Astrocyte of the cerebellum (primary cell): ENCODE measurements at places on chromosomes 6 and 20.

DNA sequence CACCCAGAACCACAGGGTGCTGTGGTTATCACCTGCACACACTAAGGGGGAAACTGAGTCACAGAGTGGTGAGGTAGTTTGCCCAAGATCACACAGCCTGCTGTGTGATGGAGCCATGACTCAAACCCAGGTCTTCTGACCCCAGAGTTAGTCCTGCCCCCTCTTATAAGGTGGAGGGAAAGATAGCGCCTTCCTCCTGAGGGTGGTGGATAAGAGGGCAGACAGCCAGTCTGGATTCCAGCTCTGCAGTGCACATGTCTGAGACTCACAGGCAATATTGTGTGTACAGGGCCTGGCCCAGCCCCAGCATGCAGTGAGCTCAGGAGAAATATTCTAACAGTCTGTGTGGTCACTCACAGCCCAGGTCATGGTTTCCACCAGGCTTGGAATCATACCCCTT is 393.7 kb downstream of the CDH4 start:
- DNase-seq = no peak

DNA sequence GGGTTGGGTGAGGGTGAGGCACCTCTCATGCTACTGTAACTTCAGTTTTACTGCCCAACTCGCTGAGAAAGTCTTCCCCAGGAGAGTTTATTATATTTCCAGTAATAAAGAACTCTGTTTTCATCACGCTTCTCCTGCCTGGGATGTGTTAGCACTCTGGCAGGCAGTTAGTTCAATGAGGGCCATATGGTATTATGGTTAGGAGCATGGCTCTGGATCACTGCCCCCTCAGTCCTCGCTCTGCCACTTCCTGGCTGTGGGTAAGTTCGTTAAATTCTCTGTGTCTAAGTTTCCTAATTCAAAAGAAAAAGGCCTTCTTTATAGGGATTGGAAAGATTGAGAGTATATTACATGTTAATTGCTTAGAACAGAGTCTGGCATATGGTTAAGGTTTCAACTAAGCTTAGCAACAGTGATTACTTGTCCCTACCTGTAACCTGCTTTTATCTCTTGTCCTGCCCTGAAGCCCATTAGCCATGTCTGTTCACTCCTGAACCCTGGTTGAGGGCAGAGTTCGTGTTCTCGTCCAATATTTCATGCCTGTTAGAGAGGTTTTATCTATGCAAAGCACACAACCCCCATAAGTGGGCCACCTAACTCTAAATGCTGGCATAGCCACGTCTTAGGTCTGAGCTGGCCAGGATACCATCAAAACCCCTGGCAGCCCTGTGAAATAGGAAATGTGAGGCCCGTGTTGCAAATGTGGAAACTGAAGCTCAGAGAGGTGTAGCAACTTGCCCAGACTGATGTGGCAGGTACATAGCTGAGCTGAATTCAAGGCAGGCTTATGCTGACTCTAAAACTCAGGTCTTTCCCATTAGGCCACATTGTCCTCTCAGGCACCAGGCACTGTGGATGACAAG is 342.5 kb upstream of the JARID2 start:
- DNase-seq = no peak

DNA sequence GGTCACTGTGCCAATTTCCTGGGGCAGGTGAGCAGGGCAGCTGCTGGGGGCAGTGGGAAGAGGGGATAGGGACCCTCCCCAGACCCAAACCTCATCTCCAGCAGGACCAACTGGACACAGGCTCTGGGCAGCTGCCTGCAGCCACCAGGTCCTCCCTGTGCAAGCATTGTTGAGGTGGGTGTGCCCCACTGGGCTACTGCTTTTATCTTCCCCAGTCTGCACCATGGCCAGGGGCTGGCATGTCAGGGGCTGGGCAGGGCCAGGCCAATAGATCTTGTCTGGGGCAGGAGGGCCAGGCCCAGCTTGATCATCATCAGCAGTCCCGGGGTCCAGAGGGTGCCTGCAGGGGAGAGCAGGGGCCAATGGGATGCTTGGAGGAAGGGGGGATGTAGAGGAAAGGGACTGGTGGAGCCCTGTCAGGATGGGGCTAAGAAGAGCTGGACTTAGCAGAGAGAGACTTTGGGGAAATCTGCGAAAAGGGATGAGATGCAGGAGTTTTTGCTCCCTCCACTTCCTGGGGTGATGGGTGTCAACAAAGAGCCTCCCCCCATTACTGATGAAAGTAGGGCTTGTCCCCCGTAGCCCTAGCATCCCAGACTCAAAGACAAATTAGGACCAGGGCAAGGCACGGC is 5.7 kb downstream of the EBF4 start:
- no peak for DNase-seq

GRCh38 chr6:44010411-44011349 is 116.6 kb downstream of the MRPL14 start:
- peak; percentile 75 for DNase-seq

GRCh38 chr6:162099685-162100084 is 627.9 kb downstream of the PRKN start:
- peak; percentile 55 for DNase-seq

DNA sequence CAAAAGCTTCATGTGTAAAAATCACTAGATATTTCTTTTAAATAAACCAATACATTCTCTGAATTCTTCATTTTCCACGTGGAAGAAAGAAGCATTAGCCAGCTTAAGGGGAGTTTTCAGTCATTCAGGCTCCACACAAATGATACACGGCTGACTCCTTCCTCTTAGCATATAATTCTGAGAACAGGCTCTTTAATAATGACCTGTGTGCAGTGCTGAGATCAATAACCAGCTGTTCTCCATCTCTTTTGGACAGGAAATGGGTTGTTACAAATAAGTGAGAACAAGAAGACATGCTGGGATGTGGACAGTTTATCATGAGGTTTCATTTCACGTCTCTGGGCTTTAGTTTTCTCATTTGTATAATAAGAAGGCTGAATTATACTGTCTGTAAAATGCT is 146.9 kb upstream of the C6orf118 start:
- DNase-seq = no peak

DNA sequence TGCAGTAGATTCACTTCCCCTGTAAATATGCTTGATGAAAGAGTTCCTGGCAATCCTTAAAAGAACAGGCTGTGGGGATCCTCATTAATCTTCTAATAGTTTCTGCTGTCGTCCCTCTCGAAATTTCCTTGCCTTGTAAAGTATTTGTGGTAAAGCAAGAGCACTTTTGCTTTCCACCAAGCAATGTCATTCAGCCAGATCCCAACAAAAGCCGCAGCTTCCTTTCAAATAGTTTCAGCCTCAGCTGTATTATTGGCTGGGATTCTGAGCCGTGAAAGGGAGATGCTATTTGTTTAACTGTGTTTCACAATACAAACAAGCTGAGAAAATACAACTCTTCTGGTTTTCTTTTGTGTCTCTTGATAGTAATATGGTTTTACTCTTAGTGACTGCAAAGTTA is 48.9 kb upstream of the EPHA7 start:
- DNase-seq = peak; percentile 95

DNA sequence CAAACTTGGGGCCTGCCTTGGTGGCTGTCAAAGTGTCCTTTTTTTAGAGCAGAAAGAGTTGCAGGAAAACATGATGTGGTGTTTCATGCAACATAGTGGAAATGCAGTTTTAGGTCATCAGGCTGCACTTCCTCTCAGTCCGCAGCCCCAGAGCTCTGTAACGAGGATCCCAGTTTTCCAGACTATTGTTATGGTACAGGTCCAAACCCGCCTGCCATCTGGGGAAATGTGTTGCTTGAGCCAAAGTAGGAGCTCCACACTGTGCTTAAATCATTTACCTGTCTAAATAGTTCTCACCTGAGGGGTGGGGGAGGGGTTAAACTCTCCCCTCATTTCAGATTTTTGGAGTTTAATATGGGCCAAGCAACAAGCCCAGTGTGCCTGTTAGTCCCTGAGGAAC is 59.8 kb downstream of the GOPC start:
- no peak for DNase-seq

GRCh38 chr20:8464368-8464767 is 332.3 kb downstream of the PLCB1 start:
- no peak for DNase-seq
